ENCODE measurements at places on chromosomes 4 and X. TPM values are rescaled to one million over a fixed set of nuclear protein-coding genes. Genes with fewer than 3 reads are reported as not detected.

Gene HELQ
- 12.2 TPM for total RNA-seq

Gene PTTG2
- 0.77 TPM for total RNA-seq

Gene FREM3
- total RNA-seq, result not detected

Gene HSFX2
- total RNA-seq, result 1.1 TPM

Gene MMGT1
- 23.3 TPM for total RNA-seq

DNA sequence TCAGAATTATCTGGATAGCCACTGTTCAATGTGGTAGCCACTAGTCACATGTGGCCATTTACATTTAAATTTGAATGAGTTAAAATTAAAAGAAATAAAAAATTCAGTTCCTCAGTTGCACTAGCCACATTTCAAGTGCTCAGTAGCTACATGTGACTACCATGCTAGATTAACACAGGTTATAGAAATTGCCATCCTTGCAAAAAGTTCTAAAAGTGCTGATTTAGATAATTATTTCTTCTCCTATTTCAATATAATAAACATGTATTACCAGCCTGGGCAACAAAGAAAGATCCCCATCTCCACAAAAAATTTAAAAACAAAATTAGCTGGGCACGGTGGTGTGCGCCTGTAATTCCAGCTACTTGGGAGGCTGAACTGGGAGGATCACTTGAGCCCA lies 11.7 kb upstream of the STAG2 start:
- no peak for DNase-seq

DNA sequence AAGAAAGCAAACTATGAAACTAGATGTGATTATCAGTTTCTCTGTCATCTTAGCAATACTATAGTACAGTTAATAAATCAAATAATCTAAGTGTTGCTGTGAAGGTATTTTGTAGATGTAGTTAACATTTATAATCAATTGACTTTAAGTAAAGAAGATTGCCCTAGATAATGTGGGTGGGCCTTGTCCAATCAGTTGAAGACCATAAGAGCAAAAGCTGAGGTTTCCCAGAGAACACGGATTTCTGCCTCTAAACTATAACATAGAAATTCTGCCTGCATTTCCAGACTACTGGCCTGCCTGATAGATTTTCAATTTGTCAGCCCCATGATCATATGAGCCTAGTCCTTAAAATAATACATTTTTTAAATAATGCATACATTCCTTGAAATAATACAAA lies 222.9 kb downstream of the PCDH18 start:
- no peak for DNase-seq

GRCh38 chr4:108881190-108881589 lies 118.3 kb upstream of the ETNPPL start:
- DNase-seq, result no peak

DNA sequence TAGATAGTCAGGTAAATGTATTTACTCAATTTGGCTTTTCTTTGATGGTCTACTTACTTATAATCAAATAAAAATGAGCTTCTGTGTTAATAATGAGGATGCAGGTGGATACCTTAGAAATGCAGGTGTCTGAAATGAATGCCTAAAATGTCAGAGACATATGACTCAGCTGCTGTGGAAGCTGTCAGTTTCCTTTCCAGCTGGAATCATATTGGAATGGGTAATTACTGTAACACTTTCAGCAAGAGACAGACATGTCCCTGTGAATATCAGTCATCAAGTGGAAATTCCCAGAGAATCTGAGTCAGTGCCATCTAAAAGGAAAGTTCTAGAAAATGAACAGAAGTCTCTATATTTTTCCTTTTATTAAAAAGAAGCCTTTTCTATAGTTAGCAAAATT lies 783.0 kb upstream of the AADAT start:
- no peak for DNase-seq

DNA sequence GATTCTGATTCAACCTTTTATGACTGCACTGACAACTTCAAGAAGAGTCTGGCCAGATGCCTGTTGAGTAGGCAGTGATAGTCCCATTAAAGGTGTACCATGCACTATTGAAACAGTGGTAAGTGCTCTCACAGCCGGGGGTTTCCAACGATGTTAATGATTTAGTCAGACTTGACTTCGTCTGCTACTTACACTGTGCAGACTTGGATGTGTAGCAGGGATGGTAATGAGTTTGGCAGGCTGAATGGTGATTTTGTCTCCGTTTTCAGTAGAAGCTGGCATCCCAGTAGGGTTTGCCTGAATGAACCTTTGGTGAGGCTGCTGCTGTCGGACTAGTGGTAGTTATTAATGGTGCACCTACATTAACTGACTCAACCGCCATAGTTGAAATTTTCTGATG lies 52.0 kb upstream of the TMSB15B start:
- DNase-seq, result no peak

Data from mucosa of descending colon (tissue), 3 donors.